Activated CD4-positive, alpha-beta T cell treated with anti-CD3 and anti-CD28 coated beads, Interleukin-2, Interleukin-6, amounts not matched to agents 100 ng/mL and 50 ng/mL, durations not matched to agents 16 hours and 8 hours (primary cell): ENCODE measurements at places on chromosomes 7 and 10.
A peak's percentile ranks its signal among the peaks of the same experiment; 100 is the strongest.

GRCh38 chr7:11747715-11748485, 84.1 kb downstream of the THSD7A start:
- no peak for DNase-seq

DNA sequence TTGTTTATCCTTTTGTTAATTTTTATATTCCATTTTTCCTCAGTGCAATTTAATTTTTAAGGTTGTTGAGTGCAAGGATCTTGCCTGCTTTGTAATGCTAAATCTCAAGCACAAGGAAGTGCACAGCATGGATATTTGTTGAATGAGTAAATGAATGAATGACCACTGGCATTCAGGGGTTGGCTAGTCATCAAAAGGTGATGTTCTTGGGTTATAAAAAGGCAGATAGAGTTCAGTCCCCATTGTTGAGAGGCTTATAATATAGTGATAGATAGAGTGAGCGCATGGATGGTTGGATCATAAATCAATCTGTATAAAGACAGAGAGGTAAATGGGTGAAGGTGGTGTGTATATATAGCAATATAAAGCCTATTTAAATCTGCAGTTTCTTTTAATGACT, 193.2 kb upstream of the KLF6 start:
- DNase-seq: no peak

- no peak for DNase-seq
Measured at GRCh38 chr10:107028236-107028635, 136.3 kb downstream of the SORCS1 start.

DNA sequence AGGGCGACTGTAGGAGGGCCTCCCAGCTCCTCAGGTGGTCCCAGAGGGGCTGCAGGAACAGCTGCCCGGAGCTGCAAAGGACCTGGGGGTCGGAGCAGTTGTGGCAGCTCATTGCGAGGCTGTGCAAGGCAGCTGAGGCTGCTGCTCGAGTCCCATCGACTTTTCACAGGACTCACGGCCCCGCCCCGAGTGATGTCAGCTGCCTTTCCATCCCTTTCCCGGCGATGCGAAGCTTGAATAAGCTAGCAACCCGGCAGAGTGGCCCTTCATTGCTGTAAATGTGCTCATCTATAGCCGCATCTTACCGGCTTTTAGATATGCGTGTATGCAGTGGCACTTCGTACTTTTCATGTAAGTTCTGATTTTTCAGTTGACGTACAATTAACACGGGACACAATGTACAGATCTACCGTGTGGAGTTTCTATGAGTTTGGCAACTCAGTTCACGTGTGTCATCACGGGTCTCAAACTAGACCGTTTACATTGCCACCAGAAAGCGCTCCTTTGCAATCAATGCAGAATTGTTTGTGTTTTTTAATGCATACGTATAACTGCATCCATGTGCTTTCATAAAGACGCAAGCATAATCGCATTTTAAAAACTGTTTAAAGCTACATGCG, at the start of gene CH25H:
Gene CH25H, minus strand, starts transcription at position 137 of the 620 bp plus-strand sequence. Its CDS starts 25 bp downstream, at position 112.
- peak; percentile 50 for DNase-seq

GRCh38 chr10:111822661-111823060, 360.9 kb downstream of the GPAM start:
- DNase-seq: no peak
